Mesendoderm (in vitro differentiated cells): ENCODE measurements at places on chromosomes 5 and 9.

DNA sequence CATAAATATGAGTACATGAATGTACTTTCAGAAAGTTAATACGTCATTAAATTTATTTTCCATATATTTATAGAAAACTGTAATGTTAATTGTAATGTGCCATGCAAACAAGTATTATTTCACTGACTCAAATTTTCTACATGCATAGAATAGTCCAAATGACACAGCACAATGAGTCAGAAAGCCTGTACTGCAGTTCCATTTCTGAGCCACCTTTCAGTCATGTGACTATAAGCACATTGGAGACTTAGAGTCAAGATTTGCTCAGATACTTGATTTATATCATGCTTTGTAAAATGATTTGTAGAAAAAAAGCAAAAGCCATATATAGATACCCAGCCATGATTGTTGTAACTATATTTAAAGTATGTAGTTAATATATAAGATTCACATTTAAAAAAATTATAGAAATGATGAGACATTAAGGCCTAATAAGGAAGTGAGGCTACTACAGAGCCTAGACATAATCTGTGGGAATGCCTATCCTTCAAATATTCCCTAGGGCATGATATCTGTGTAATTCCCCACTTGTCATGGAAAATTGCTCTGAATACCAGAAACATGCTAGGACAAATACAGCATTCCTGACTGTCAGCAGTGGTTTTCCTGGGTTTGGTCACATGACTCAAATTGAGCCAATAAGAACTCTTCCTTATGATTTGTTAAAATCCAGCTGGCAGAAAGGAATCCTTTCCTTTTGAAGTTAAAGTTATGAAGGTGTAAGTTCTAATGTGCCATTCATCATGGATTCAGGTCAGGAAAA lies 50.0 kb downstream of the PTPRD start:
- H3K4me1 ChIP-seq: no peaks in the 10 kb centered on the region
- H3K27me3 ChIP-seq: no peaks in the 10 kb centered on the region
- no peak overlapping the region for H3K27ac ChIP-seq
- H3K36me3 ChIP-seq: no peaks in the 10 kb centered on the region
- H3K4me3 ChIP-seq: no peak overlapping the region

- no peaks in the 10 kb centered on the region for H3K4me1 ChIP-seq
- no peak overlapping the region for H3K4me3 ChIP-seq
- no peaks in the 10 kb centered on the region for H3K27me3 ChIP-seq
- no peaks in the 10 kb centered on the region for H3K36me3 ChIP-seq
- H3K27ac ChIP-seq: no peak overlapping the region
- DNase-seq: no peak
These were observed 72.1 kb downstream of the FEM1C start for GRCh38 chr5:115472271-115473025.

GRCh38 chr5:115806986-115807653 lies 9.3 kb downstream of the CDO1 start:
- H3K27ac ChIP-seq: no peak overlapping the region
- H3K36me3 ChIP-seq: no peaks in the 10 kb centered on the region
- H3K4me1 ChIP-seq: no peaks in the 10 kb centered on the region
- H3K4me3 ChIP-seq: no peak overlapping the region

GRCh38 chr9:129156163-129156562 lies 21.9 kb downstream of the IER5L start:
- no peaks in the 10 kb centered on the region for H3K27me3 ChIP-seq
- peaks cover 8% of the 10 kb centered on the region for H3K36me3 ChIP-seq
- H3K4me3 ChIP-seq: no peak overlapping the region
- H3K27ac ChIP-seq: no peak overlapping the region
- no peaks in the 10 kb centered on the region for H3K4me1 ChIP-seq

GRCh38 chr5:111869681-111870080 lies 112.7 kb upstream of the NREP start:
- H3K27me3 ChIP-seq: no peaks in the 10 kb centered on the region
- H3K4me3 ChIP-seq: no peak overlapping the region
- H3K27ac ChIP-seq: no peak overlapping the region

DNA sequence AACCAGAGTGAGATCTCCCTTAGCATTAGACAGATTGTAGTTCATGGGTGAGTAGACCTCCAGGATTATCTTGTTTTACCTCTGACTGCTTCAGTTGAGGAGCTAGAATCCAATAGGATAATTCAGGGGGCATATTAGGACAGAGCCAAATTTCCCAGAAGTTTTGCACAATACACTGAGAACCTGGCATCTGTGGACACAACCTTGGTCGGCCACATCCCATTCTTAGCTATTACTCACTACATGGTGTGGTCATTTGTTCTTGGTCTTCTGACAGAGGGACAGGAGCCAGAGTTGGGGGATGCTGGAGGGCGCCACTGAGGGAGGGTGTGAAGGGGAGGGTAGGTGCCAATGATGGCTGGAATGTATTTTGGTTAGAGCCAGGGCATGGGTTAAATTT lies 66.6 kb downstream of the NPR3 start:
- no peaks in the 10 kb centered on the region for H3K36me3 ChIP-seq
- no peak overlapping the region for H3K27ac ChIP-seq
- no peak for DNase-seq
- no peaks in the 10 kb centered on the region for H3K27me3 ChIP-seq

DNA sequence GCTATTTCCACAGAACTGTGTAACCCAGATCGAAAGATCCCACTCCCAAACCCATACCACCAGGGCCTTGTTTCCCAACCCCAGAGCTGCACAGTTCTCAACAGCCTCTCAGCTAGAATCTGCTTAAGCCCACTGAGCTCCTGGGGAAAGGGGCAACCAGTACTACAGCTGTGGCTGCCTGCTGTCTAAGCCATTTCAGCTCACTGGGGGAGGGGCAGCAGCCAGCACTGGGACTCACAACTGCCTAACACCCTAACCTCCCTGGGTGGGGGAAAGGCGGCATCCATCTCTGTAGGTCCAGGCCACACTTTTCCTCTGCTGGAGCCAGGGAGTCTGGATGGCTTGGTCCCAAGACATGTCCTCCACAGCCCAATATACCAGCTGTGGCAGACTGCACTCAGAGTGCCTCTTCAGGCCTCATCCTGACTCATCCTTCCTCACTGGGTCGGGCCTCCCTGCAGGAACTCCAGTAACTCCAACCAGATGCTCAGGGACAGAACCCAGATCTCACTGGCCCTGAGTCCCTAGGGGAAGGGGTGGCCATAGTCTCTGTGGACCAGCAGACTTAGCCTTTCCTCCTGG lies 241.4 kb downstream of the HINT1 start:
- DNase-seq: no peak
- no peaks in the 10 kb centered on the region for H3K36me3 ChIP-seq
- no peak overlapping the region for H3K4me3 ChIP-seq

- no peak overlapping the region for H3K4me3 ChIP-seq
- peak; percentile 93 for DNase-seq
- H3K27me3 ChIP-seq: no peaks in the 10 kb centered on the region
- no peak overlapping the region for H3K27ac ChIP-seq
- peaks cover 4% of the 10 kb centered on the region for H3K4me1 ChIP-seq
These were observed 54.9 kb upstream of the GRAMD2B start for GRCh38 chr5:126368239-126368812.

DNA sequence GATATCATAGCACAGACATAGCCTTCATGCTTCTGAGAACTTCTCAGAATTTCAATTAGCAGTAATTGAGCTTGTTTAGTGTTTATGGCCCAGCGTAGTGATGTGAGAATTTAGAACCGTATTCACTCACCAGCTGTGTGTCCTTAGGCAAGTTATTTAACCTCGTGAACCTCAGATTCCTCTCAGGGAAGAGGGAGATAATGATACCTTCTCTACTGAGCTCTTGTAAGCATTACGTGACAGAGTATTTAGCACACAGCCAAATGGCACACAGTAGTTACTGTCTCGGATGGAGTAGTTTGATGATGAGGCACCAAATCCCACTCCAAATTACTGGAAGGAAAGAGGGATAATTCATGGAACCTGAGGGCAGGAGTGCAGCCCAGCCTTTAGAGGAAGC lies 429.3 kb downstream of the CCDC171 start:
- H3K4me1 ChIP-seq: no peaks in the 10 kb centered on the region
- H3K4me3 ChIP-seq: no peak overlapping the region
- peak; percentile 39 for DNase-seq
- no peaks in the 10 kb centered on the region for H3K36me3 ChIP-seq
- H3K27ac ChIP-seq: no peak overlapping the region

GRCh38 chr5:68247627-68248026 lies 32.1 kb downstream of the PIK3R1 start:
- H3K36me3 ChIP-seq: no peaks in the 10 kb centered on the region
- H3K4me3 ChIP-seq: no peak overlapping the region
- no peak overlapping the region for H3K27ac ChIP-seq
- no peak for DNase-seq
- peaks cover 21% of the 10 kb centered on the region for H3K4me1 ChIP-seq
- no peaks in the 10 kb centered on the region for H3K27me3 ChIP-seq

DNA sequence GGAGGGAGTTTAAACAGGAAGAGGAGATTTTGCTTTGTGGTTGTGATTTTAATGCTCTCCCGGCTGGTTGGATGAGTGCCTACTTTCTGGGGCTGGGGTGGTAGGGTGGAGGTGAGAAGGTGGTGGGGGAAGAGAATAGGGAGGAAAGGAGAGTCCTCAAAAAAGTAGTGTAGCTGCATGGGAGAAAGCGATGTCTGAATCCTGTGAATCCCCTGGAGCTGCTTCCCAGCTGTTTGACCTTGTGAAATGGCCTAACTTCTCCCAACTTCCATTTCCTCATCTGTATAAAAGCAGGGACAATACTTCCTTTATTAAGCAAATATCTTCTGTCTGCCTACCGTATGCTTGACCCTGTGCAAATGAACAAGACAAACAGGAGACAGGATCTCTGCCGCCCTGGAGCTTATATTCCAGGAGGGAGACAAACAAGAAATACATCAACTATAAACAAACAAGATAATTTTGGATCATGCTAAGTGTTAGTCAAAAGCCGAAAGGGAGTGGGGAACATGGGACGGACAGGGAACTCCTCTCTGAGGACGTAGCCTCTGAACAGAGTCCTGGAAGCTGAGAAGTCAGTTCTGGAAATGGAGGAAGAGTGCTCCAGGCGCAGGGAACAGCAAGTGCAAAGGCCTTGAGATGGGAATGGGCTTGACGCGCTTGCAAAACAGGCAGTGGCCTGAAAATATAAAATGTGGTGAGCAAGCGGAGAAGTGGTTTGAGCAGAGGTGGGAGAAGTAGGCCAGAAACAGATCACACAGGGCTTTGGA lies 103.5 kb downstream of the SPRY4 start:
- H3K27me3 ChIP-seq: no peaks in the 10 kb centered on the region
- no peak overlapping the region for H3K4me3 ChIP-seq
- H3K4me1 ChIP-seq: peaks cover 6% of the 10 kb centered on the region
- no peak overlapping the region for H3K27ac ChIP-seq

- H3K4me1 ChIP-seq: no peaks in the 10 kb centered on the region
- no peak for DNase-seq
- H3K27ac ChIP-seq: no peak overlapping the region
- no peak overlapping the region for H3K4me3 ChIP-seq
- no peaks in the 10 kb centered on the region for H3K27me3 ChIP-seq
These were observed 4.4 kb downstream of the SLC34A1 start for GRCh38 chr5:177388521-177389052.
